ENCODE measurements at places on chromosomes 1 and 21. TPM values are rescaled to one million over a fixed set of nuclear protein-coding genes. Genes with fewer than 3 reads are reported as not detected.

The PTPRC gene
- 67.7 TPM for total RNA-seq

The ESRRG gene
- 5.8 TPM for total RNA-seq

The SLC35E2B gene
- 34.7 TPM for total RNA-seq

GRCh38 chr1:12461754-12462153, 156.3 kb downstream of the DHRS3 start:
- DNase-seq = no peak

The MAP1LC3C gene
- 3.9 TPM for total RNA-seq

The DMBX1 gene
- 1.4 TPM for total RNA-seq

The SCYL3 gene
- total RNA-seq = 15.9 TPM

- DNase-seq = no peak
These were observed 354.1 kb upstream of the B3GALT2 start for GRCh38 chr1:193540511-193540910.

The CAMK2N1 gene
- 4.6 TPM for total RNA-seq

DNA sequence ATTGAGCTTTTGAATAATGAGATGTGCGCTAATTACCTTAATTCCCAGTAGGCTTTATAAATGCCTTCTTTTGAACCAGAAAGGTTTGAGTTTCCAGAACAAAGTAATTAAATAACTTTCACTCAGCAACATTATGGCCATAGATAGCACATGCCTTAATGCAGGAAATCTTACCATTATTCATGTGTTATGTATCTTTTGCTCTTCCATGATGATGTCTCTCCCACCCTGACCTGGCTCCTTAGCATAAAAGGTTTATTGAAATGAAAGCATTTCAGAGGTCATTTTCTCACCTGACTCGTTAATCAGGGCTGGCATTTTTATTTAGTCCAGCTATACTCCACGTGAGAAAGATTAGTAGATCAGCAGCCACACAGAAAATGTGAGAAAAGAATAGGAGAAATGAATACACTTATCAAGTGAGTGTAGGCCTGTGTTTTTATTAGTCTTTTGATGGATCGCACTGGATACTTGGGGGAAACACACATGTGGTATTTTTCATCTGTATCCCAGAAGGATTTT, 180.2 kb downstream of the ATP6V1G3 start:
- DNase-seq = no peak

GRCh38 chr1:15616373-15617172, 685 bp upstream of the DDI2 start:
- no peak for DNase-seq

The IFNLR1 gene
- total RNA-seq = 5.3 TPM

DNA sequence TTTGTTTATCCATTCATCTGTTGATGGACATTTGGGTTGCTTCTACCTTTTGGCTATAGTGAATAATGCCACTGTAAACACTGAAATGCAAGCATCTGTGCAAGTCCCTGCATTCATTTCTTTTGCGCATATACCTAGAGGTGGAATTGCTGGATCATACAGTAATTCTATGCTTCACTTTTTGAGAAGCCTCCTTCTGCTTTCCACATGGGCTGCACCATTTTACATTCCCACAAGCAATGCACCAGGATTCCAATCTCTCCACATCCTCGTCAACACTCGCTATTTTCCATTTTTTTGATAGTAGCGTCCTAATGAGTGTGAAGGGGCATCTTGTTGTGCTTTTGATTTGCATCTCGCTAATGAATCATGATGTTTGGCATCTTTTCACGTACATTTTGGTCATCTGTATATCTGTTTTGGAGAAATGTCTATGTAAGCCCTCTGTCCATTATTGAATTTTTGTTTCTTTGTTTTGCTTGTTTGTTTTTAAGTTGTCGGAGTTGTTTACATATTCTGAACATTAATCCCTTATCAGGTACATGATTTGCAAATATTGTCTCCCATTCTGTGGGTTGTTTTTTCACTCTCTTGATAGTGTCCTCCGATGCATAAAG, 335.4 kb downstream of the RRAGC start:
- no peak for DNase-seq

The IVL gene
- 14.2 TPM for total RNA-seq

DNA sequence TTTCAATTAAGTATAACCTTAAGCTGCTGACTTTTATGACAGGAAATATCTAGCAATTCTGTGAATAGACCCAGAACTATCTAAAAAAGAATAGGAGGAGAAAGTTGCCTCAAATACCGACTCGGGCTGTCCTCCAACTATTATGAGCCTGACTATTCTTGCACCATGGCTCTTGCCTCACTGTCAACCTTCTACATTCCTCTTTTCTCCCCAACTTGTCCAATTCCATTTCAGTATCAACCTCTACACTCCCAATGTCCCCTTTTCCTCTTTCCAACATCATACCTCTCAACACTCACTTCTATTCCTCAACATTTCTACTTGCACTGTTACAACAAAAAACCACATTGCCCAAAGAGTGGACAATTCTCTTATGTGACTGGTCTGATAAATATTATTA, 2.3 kb downstream of the ZZZ3 start:
- no peak for DNase-seq

DNA sequence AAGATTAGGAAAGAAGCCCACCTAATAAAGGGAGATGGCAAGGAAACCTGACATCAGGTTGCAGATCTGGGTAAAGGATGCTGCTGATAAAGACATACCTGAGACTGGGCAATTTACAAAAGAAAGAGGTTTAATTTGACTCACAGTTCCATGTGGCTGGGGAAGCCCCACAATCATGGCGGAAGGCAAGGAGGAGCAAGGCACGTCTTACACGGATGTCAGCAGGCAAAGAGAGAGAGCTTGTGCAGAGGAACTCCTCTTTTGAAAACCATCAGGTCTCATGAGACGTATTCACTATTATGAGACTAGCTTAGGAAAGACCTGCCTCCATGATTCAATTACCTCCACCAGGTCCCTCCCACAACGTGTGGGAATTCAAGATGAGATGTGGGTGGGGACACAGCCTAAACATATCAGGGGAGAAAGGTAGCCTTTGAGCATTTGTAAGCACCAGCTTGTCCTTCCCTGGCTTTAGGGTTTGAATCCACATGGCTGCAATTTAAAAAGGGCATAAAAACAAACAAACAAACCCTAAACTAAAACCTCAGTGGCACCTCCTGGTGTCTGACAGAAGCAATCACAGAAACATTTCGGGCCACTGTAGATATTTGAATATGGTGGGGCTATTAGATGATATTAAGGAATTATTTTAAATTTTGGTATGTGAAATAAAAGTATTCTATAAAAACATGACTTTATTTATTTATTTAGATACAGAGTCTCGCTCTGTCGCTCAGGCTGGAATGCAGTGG, 33.1 kb downstream of the SLC2A7 start:
- no peak for DNase-seq

The KCNK1 gene
- total RNA-seq = 14.2 TPM

DNA sequence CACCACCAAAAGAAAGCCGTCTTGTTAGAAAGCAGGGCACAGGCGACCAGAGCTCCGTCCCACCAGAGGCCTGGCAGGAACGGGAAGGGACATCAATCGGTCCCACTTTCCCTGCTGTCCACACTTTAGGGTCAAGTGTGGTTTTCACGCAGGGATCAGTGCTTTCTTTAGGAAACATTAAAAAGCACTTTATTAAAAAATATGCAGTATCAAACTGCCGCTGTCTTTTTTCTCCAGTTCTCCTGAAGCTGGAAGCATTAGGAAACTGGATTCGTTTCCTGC, 437 bp downstream of the IFNLR1 start:
- DNase-seq = no peak

GRCh38 chr1:12548973-12549459, 69.0 kb downstream of the DHRS3 start:
- DNase-seq = no peak

The ANGPTL3 gene
- 16.1 TPM for total RNA-seq

DNA sequence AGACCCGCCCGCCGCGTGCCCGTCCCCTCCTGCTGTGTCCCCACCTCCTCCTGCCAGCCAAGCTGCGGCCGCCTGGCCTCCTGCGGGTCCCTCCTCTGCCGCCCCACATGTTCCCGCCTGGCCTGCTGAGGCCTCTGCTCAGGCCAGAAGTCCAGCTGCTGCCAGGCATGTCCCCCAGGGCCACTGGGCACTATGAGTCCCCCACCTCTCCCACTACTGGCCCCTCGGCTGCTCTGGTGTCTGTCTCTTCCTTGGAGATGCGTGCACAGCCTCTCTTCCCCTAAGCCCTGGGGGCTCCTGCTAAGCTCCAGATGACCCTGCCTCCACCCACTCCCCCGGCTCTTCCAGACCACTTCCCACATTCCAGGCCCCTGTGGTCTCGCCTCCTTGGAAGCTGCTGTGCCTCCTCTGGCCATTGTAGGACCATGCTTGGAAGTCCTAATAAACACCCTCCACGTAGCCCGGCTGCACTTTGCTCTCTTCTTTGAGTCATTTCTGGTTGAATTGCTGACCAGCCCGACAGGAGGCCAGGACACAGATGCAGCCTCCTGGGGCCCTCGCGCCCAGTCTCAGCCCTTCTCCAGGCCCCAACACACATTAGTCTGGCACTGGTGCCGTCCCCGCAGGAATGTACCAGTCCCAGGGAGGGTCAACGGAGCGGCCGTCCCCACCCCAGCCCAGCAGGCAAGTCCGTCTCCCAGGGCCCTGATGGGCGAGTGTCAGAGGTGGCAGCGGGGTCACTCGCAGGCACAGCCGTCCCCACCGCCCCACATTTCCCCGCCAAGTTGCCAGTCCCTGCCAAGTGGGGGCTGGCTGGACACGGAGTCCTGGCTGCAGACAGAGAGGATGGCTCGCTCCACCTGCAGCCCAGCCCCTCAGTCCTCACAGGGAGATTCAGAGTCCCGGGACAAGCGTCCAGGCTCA, 1.1 kb downstream of the KRTAP10-12 start:
- peak; percentile 19 for DNase-seq

The PDC gene
- 14.2 TPM for total RNA-seq

The FUCA1 gene
- 20.5 TPM for total RNA-seq

The WNT9A gene
- 8.7 TPM for total RNA-seq

The TIAM1 gene
- total RNA-seq = 14.0 TPM

DNA sequence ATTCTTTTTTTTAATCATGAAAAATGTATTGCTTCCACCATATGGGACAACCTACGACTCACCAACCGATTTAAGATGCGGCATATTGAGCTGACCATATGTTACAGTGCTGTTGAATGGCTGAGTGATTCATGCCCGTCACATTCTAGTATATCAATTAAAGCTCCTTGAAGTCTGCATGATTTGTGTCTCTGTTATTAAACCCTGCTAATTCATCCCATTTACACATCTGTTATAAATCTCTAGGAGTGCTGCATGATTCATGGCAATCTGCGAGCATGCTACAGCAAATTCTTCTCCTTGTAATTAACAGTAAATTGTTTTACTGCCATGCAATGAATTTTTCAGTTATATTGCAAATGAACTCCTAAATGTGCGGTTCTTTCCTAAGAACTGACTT, 239.8 kb downstream of the USH2A start:
- DNase-seq = no peak

- peak; percentile 45 for DNase-seq
These were observed 40.5 kb upstream of the RALGPS2 start for GRCh38 chr1:178684542-178685000.

The FCRLA gene
- total RNA-seq = 20.0 TPM

The COL8A2 gene
- 110 TPM for total RNA-seq

DNA sequence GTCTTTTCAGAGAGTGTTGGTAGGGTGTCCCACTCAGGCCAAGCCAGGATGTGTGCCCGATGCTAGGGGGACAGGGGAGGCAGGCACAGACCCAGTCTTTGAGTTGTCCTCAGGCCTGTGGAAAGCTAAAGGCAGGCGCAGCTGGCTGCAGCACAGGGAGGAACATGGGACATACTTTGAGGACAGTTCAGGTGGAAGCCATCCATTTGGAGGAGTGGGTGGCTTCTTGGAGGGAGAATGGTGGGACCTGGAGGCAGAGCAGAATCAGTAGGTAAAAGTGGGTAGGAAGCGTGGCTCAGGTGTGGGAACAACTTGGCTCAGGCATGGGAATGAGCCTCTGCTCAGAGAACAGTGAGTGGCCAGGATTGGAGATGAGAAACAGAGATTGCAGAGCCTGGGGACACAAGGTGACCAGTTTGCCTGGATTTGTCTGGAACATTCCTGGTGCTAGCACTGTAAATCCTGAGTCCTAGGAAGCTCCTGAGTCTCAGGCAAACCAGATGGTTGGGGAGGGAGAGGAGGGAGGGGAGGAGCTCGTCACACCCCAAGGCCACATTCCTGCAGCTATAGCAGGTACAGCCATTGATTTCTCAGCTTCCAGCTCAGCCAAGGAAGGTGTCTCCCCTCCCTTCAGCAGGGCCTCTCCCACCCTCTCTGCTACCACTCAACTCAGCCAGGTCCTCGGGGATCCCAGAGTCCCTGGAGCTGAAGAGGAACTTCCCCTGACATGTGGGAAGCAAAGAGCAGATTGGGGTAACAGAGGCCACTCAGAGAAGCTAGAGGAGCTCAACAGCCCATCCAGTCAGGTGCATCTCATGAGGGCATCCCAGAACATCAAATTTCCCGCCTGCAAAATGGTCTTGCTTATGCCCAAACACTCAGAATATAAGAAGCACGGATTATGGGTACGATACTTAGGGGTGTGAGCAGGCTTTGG, 65.2 kb upstream of the TINAGL1 start:
- DNase-seq = peak; percentile 9

GRCh38 chr1:239858057-239858456, 233.6 kb upstream of the FMN2 start:
- DNase-seq = no peak

DNA sequence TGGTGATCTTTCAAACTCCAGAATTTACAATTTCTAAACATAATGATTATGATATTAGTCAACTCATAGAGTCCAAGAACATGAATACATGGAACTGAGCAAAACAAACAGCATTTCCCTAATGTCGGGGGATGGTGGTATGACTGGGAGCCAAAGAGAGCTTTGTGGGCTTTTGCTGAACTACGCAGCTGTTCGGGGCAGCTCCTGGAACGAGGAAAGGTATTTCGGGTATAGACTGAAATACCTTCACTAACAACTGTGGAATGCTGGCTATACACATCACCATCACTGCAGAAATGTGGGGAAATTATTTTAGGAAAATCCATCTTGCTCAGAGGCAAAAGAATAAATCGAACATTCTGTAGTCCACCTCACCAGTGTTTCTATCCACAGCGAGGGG, 30.2 kb upstream of the VPS26C start:
- DNase-seq = no peak

GRCh38 chr1:208557046-208557722, 313.0 kb upstream of the PLXNA2 start:
- peak; percentile 99 for DNase-seq

The AADACL4 gene
- total RNA-seq = not detected

- DNase-seq = no peak
These were observed 407.5 kb downstream of the SMYD3 start for GRCh38 chr1:246099570-246099969.

All from umbilical cord (tissue), 2 donors.